ENCODE measurements at places on chromosomes 2 and 18. TPM values are rescaled to one million over a fixed set of nuclear protein-coding genes. Genes with fewer than 3 reads are reported as not detected.

Gene REEP1
- total RNA-seq = 156 TPM

Gene INSIG2
- 30.1 TPM for total RNA-seq

Gene CAVIN2
- total RNA-seq = 6.6 TPM

Gene FAM124B
- total RNA-seq = 7.8 TPM

GRCh38 chr18:45658756-45659155 is 43.5 kb downstream of the SLC14A2 start:
- DNase-seq = no peak

Gene CHST9
- 3.1 TPM for total RNA-seq

- DNase-seq = no peak
Observed at GRCh38 chr2:20797096-20797495, 25.8 kb downstream of the LDAH start.

GRCh38 chr2:169768262-169768995 is 30.2 kb upstream of the SSB start:
- DNase-seq = no peak

All from occipital lobe (tissue), 3 donors.